ENCODE measurements at places on chromosomes 1 and 21.

GRCh38 chr1:175222296-175222938 lies 29.8 kb upstream of the KIAA0040 start:
- no peak for DNase-seq

GRCh38 chr1:6427441-6428390 lies 3.1 kb downstream of the ESPN start:
- DNase-seq, result no peak

DNA sequence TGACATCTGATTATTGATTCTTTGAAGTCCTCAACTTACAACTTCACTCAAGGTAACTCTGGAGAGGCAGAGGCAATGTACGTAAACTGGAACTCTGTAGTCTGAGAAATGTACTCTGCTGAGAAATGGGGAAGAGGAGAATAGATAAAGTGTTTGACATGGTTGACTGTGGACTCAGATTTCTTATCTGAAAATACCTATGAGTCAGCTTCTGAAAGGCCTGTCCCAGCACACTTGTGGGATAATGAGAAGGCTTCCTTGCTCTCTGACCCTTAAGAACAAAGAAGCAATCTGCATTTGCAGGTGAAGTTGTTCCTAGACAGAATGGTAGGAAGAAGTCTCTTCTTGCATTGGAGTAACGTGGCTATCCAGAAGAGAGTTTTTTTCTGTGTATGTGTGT lies 1573.5 kb downstream of the BRINP3 start:
- no peak for DNase-seq

GRCh38 chr1:3170561-3171453 lies 101.8 kb downstream of the PRDM16 start:
- no peak for DNase-seq

GRCh38 chr1:150151291-150152181 lies 1.8 kb downstream of the PLEKHO1 start:
- peak; percentile 50 for DNase-seq

DNA sequence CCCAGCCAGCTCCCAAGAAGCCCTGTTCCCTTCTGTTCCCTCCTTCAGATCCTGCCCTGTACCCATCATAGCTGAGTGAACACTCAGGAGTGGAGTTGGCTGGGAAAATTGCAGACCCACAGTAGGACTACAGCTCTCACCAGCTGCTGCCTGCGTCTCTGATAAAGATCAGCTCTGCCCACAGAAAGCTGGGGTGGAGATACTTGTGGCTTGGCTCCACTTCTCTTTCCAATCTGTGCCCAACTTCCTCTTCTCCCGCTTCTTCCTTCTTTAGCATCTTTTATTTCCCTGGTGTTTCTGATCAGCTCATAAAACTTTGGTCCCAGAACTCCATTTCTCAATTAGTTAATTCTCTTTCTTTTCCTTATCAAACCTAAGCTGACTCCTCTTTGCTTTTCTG lies 5.5 kb upstream of the CD1A start:
- DNase-seq, result no peak
